Brain (organoid and tissue), 16 donors: ENCODE measurements at places on chromosomes 16 and 17.

- DNase-seq, result no peak
Observed at GRCh38 chr16:50901062-50901461, 159.2 kb downstream of the CYLD start.

- DNase-seq, result peak; percentile 77
Observed at GRCh38 chr16:5633845-5634440, 536.3 kb upstream of the EEF2KMT start.

DNA sequence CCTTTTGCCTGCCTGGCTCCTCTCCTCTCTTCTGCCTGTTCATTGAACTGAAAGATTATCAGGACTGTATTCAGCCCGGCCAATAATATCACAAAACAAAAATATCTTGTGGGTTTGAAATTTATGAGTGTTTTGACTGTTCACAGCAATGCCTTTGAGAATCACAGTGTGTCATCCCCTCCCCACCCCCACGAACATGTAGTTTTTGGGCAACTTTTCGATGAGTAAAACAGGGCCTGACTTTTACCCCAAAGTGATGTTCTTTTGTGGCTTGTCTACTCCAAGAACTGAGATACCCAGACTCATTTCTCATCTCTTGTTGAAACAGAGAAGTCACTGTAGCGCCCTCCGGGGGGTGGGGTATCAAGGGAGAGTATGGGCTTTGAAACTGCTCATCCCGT lies 675.7 kb downstream of the WWOX start:
- no peak for DNase-seq

- no peak for DNase-seq
Observed at GRCh38 chr16:85378145-85379040, 234.7 kb upstream of the GSE1 start.

DNA sequence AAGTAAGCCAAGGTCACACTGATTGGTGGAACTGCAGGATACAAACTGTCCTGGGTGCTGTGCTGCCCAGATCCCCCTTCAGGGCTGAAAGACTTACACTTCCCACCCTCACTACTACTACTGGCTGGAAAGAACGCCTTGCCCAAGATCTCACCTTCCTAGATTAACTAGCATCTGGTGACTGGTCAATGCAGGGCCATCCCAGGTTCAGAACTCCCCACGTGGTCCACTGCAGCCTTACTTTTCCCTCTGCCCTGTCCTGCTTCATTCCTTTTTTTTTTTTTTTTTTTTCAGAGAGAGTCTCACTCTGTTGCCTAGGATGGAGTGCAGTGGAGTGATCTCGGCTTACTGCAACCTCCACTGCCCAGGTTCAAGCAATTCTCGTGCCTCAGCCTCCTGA lies 2.3 kb upstream of the PDZD9 start:
- DNase-seq, result no peak

GRCh38 chr16:56989988-56990387 lies 631 bp downstream of the NLRC5 start:
- DNase-seq, result no peak

DNA sequence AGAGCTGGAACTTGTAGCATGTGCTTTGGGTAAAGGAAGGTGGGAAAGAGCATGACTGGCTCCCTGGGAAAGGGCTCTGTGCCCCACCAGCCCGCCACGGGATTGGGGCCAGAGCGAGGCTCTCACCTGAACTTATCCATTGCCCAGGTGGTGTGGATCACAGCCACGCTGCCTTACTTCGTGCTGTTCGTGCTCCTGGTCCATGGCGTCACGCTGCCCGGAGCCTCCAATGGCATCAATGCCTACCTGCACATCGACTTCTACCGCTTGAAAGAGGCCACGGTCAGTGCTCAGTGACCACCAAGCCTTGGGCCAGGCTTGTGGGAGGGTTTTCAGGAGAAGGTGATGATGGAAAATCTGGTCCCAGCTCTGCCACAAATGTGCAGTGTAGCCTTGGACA lies 36.0 kb downstream of the SLC6A2 start:
- DNase-seq, result no peak

DNA sequence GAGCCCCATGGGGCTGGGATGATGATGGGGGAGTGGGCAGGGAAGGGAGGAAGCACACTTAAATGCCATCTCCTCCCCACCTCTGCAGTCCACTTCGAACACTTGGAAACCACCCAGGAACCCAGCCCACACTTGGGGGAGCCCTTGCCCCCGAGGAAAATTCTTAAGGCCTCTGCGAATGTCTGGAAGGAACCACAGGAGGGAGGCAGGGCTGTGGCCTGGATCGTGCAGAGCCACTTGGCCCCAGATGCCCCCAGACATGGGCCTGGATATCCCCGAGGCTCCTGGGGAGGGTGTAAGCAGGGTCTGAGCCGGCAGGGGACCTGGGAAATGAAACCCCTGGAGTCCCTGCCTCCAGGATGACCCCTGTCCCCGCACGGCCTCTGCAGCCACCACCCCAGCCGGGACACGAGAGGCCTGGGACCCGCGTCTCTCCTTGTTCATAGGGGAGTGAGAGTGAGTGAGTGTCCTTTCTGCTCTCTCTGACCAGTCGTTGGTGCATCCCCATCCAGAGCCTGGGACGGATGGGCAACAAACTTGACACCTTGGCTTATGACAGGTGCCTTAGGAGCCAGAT lies 11.8 kb upstream of the MTSS2 start:
- no peak for DNase-seq

DNA sequence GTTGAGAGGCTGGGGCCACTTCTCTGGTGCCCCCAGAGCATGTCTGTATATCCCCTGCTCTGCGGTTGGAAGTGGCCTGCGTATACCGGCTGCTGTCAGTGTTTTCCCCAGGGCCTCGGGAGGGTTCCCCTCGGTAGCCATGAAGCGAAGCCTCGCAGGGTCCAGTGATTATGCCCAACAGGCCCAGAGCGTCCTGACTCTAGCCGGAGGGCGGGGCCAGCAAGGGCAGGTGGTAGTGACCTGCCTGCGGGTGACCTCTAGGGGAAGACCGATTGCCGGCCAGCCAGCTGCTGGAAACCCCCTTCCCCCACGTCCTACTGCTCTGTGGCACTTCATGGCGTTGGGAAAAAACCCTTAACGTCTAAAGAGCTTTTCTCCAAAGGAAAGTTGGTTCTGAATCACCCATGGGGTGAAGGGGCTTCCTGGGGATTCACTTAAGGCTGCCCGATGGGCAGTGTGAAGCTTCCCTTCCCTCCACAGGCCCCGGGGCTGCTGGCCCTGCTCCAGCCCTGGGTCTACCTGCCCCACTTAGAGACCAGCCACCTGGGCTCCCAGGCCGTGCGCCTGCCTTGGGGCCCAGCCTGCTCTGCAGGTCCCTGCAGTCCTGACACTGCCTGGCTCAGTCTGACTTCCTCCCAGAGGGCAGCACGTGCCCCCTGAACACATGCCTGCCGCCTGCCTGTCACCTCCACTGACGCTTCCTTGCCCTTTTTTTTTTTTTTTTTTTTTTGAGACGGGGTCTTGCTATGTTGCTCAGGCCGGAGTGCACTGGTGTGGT lies 72.8 kb downstream of the SOCS1 start:
- no peak for DNase-seq

- DNase-seq, result no peak
Observed at GRCh38 chr17:70552982-70553334, 383.6 kb downstream of the KCNJ2 start.

- DNase-seq, result no peak
Observed at GRCh38 chr17:69175625-69176456, 34.1 kb upstream of the ABCA6 start.
